ENCODE measurements at places on chromosomes 5 and 9.

DNA sequence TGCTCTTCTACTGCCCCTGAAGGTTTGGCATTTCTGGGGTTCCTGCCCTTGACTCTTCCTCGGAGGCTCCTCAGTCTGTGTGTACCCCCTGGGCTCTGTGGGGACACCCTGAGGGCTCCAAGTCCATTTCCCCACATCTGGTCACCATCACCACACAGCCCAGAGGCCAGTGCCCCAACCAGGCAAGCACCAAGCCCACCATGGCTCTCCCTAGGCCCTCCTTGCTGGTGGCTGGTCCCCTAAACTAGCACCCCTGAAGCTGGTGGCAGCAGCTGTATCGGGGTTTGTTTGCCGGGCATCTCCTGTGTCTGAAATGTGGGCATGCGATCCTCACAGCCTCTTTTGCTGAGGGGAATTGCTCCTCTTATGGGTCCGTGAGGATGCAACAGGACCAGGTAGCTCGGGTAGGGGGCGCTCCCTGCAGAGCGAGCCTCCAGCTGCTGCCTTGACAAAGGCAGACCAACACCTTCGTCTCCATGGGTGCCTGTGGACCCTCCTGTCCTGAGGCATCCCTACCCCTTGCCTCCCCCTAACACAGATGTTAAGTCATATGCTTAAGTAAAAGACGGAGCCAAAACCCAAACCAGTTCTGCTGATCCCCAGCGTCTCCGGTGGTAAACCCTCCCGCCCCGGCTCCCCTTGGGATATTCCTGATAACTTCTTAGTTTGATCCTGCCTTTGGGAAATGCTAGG is 138.9 kb upstream of the IRX4 start:
- DNase-seq = no peak

DNA sequence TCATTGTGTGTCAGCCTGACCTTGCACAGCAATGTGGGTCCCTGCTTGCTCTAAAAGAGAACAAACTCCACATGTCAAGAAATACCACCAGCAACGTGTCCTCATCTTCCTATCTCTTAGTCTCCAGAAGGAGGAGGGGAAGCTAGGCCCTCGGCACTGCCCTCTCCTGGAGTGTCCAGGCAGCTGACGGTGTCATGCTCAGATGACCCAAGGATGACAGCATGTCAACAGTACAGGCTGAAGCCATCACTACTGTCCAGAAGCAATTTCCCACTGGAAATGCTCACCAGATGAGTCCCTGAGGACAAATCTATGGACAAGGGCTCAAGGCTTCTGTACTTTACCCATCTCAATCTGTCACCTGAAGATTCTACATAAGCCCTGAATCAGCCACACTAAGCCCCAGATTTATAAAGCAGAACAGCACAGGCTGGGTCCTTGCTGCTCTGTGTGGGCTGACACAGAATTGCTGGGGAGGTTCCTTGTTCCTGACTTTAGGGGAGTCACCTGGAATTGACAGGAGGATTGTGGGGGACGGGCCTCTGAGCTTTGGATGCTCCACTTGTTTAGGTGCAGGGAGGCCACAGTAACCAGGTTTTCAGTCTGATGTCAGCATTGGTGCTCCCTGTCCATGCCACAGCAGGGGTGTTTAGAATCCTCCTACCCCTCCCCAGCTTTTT is 210.2 kb downstream of the DAB2IP start:
- peak; percentile 69 for DNase-seq

GRCh38 chr9:20684875-20685696 is 1.0 kb downstream of the FOCAD start:
- DNase-seq = peak; percentile 63

GRCh38 chr5:79691007-79691406 is 1.4 kb downstream of the CMYA5 start:
- no peak for DNase-seq

- no peak for DNase-seq
Observed at GRCh38 chr5:162323466-162323865, 255.9 kb downstream of the GABRG2 start.

DNA sequence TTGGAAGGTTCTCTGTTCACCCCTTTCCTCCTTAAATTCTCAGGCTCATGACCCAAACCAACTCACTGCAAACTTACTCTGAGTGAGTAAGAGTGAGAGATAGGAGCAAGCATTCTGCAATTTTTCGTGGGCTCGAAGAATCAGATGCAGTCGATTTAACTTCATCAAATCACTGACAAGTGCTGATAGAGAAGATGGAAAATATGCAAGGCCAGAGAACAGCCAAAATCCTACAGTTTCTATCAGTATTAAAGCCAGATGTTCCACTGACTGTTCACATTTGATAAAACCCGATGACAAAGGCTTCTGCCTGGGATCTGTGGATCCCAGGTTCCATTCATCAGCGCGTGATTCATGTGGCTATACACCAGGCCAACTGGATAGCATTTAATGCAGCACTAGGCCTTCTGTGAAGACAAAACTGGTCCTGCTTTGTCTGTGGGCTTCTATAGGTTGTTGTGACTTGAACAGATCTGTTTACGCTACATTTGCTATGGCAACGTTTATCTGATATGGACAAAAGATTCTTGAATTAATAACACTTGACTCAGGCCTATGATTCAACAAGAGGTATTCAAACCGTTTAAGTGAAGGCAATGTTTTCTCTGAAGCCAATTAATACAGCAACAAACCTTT is 251.2 kb downstream of the NFIB start:
- no peak for DNase-seq

- DNase-seq = no peak
Observed at GRCh38 chr9:22528485-22528884, 81.9 kb downstream of the DMRTA1 start.

- no peak for DNase-seq
Observed at GRCh38 chr9:36840898-36841536, 193.1 kb downstream of the PAX5 start.

GRCh38 chr5:50710838-50711237 is 44.4 kb downstream of the PARP8 start:
- no peak for DNase-seq

DNA sequence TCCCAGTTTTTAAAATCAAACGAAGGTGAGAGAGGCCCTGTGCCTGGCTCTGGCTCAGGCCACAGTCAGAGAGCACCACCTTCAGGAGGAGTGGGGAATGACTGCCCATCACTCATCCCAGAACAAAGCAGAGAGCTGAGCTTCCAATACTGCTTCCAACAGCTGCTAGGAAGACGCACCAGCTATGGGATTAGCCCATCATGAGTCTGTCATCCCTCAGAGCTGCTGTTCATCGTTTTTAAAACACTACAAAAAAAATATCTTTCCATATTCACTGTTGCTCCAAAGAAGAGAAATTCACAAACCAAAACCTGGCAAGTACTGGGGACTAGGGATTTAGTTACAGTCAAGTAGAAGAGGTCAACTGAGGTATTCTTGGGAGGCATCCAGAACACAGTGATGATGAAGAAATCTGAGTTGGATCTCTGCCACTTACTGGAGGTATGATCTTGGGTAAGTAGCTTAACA is 102.4 kb downstream of the CDK5RAP2 start:
- peak; percentile 56 for DNase-seq

- peak; percentile 14 for DNase-seq
Observed at GRCh38 chr5:11903614-11904264, 507 bp downstream of the CTNND2 start.

- no peak for DNase-seq
Observed at GRCh38 chr5:178454303-178454702, 135.9 kb downstream of the COL23A1 start.

- DNase-seq = peak; percentile 47
Observed at GRCh38 chr9:20570756-20571155, 51.5 kb downstream of the MLLT3 start.

- DNase-seq = peak; percentile 11
Observed at GRCh38 chr9:19939734-19940278, 151.0 kb upstream of the SLC24A2 start.

GRCh38 chr9:135492886-135493669 is 7.4 kb upstream of the MRPS2 start:
- DNase-seq = no peak

DNA sequence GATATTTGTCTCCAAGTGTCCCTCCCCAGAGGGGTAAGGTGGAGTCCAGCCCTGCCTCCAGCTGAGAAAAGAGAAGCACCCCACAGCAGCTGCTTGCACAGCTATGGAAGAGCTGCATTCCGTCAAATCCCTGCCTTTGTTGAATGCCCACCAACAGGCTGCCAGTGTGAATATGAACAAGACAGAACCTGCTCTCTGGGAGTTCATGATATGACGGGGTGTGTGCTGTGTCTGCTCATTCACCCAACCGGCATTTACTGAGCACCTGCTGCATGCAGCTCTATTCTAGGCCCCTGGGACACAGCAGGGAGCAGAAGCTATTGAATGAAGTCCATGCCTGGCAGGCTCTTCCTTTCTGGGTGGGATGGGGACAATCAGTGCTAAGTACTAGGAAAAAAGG is 238.8 kb downstream of the GADD45G start:
- no peak for DNase-seq

- no peak for DNase-seq
Observed at GRCh38 chr9:7121055-7121454, 363.3 kb downstream of the KDM4C start.

- DNase-seq = peak; percentile 27
Observed at GRCh38 chr5:42810834-42811590, 680 bp downstream of the SELENOP start.

DNA sequence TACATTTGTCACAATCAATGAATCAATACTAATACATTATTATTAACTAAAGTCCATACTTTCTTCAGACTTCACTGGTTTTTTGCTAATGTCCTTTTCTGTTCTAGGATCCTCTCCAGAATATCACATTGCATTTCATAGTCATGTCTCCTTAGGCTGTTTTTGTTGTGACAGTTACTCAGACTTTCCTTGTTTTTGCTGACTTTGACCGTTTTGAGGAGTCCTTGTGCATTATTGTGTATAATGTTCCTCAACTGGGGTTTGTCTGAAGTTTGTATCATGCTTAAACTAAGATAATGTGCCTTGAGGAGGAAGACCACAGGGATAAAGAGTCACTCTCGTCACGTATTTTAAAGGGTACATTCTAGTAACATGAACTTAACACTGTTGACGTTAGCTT is 376.9 kb downstream of the NTRK2 start:
- DNase-seq = no peak

DNA sequence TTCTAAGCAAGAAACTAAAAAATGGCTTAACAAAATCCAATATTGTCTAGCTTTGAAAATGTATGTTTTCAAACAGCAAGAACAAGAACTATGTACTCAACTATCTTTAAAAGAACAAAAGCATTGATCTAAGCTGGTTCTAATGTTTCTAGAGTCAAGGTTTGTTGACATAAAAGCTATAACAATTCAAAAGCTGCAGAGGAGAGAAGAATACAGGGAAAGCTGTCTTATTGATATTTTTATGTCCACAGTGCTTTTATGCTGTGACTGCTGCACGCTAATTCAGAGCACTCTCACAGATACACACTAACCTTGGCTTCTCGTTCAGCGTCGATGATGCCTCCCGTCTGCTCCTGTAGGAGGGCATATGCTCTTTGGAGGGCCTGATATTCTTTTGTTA is 129.5 kb upstream of the DPYSL3 start:
- no peak for DNase-seq

DNA sequence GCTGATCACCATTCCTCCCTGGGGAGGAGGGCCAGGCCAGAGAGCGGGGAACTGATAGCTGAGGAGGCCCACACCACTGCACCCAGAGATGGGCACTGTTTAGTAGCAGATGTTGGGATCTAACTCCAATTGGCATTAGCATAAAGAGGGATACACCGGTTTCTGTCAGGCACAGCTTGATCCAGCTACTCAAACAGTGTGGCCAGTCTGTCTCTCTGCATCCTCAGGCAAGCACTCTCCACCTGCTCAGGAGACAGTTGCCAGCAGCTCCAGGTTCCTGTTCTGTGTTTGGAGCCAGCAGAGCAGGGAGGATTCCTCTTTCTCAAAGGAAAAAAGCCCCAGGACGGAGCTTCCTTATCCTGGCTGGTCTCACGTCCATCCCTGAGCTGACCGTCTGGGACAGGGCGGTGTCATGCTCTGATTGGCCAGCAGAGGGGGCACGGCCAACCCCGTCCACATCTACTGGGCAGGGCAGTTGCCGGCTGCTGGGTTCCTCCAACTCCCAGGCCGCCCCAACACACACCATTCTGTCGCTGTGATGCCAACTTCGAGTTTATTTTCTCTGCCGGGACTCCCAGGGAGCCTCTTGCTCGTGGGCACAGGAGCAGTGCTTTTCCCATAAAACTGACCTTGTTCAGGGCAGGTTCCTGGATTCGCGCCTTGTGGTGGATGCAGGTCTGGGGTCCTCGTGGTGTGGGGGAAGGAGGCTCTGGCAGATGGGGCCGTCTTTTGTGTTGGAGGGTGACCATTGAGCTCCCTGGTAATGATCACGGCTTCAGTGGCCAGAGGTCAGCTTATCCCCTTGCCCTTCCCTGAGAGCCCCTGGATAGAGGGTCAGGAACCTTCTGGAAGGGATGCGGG is 47.9 kb downstream of the COL5A1 start:
- peak; percentile 53 for DNase-seq

- no peak for DNase-seq
Observed at GRCh38 chr5:170112876-170113521, 7.3 kb downstream of the FOXI1 start.

- peak; percentile 63 for DNase-seq
Observed at GRCh38 chr9:111909444-111909843, 12.8 kb downstream of the UGCG start.

GRCh38 chr9:119712325-119712724 is 343.1 kb upstream of the BRINP1 start:
- DNase-seq = no peak

GRCh38 chr9:3342159-3342777 is 183.5 kb downstream of the RFX3 start:
- peak; percentile 57 for DNase-seq

DNA sequence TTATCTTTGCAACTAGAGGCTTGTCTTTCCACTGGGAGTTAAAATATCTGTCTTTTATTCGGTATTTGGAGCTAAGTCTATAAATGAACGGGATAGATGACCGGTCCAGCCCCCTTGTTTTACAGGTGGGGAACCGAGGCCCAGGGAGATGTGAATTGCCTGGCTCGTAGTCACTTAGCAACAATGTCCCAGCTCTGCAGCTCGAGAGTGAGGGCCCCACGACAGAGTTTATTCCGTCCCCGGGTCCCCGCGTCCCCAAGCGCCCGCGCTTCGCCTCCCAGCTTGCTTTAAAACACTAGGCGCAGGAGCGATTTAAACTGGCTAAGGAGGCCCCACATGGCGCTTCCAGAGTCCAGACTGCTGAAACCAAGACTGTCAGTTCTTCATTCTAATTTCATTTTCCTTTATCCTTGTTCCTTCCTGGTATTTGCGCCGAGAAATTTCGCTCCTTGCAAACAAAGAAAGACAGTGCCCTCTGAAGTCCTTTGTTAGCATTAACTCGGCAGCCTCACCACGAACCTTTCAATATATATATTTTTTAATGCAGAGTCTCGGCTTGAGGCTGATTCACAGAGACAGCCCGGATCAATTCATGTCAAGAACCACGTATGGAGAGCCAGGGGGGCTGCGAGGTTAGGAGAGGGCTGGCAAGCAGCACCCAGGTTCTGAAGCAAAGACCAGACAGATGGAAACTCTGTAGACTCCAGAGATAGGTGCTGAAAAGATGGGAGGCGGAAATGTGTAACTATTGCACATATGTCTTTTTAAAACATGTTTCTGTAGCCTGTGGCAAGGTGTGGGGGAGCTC is 1.4 kb upstream of the ENC1 start:
- DNase-seq = peak; percentile 87

All from suppressor macrophage treated with lipopolysaccharide for 4 hours (primary cell).